ENCODE measurements at places on chromosomes 4 and X.

GRCh38 chr4:171588051-171588545, 225.1 kb upstream of the GALNTL6 start:
- peak; percentile 45 for DNase-seq

DNA sequence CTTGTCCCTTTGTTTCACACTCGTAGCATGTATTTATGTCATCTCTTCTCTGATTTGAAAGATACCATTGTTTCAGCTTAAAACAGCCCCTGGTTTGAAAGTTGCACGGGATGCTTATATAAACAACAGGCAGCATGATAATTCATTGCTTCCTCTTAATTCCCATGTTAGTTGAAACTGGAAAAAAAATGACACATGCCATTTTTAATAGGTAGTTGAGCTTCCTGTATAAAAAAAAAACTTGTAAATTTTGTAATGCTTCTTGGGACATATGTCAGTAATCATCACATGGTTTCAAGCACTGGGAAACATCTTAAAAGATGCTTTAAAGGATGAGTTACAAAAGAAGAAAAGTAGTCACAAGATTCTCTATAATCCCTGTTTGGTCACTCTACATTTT, 243.0 kb downstream of the PALLD start:
- DNase-seq = no peak

GRCh38 chr4:2858451-2859217, 15.0 kb downstream of the ADD1 start:
- DNase-seq = no peak

DNA sequence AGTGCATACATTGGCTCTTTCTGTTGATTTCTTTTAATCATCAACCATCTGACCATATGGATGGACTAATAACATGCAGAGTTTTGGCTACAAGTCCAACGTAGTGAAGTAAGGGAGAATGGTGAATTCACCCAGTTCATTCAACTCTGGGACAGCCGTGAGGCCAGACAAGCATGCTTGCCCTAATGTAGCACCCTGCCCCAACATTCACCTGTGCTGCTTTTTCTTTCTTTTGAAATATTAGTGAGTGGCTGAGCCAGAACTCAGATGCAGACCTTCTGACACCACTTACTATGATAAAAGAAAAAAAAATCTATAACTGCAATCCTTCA, 17.5 kb downstream of the ARSJ start:
- no peak for DNase-seq

GRCh38 chr4:40335525-40335894, 377 bp downstream of the CHRNA9 start:
- DNase-seq = no peak

DNA sequence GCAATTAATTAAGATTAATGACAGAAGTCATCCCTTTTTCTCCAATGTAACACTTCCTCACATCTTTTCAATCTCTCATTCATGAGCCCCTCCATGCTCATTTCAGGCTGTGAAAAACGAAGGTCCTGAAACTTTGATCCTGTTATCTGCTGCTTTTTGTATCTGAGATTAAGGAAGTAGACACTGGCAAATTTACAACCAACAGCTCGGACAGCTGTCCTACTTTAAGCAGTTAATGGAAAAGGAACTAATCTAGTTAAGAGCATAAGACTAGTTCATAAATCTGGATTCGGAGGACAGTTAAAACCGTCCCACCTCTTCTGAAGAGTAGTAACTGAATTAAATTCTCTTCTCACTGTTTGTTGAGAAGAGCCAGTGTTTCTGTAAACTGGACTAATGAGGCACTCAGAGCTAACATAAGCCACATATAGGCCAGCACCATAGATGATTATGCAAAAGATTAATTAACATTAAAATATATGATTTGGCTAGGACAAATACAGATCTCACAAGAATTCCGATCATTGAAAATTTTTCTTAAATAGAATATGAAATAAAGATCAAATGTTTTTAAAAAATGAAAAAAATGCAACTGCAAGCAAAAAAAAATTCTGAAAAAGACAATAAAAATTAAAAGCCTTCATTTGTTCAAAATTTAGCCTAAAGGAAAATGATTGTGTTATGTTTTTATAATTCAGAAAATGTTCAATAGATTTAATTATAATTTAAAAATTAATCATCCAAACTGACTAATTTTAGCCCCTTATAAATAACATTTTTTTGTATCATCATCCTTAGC, 114.4 kb downstream of the ANTXR2 start:
- DNase-seq = no peak

DNA sequence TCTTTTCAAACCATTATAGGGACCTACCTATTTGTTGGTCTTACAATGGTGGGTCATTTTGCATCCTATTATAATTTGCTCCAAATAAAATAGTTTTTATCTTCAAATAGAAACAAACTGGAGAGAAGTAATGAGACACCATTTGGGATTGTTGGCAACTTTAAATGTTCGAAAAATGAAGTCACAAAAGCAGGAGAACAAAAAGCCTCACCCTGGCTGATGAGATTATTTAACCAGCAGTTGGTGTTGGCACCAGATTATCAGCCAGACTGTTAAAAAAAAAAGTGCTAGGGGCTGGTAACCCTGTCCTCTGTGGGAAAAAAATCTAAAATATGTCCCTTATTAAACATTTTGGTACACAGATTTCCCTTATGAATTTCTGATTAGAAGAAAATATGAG, 100.3 kb downstream of the DCK start:
- DNase-seq = no peak

DNA sequence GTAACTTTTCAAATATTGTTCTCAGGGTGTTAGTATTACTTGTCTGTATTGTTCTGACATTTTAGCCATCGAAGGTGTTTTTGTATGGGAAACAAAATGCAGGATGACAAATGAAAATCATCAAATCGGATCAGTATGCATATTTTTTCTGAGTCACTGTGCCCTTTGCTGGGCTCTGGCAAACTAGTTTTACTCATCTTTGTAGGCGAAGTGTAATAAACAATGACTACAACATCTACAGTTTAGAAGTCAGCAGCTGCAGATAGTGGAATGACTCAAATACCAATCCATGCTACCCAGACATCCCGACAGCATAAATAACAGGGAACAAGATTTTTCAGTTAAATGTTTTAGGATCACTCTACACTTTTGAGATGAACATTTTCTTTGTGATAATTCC, 557.3 kb upstream of the TENM3 start:
- no peak for DNase-seq

GRCh38 chr4:77817304-77818072, 1.7 kb downstream of the CNOT6L start:
- no peak for DNase-seq

- no peak for DNase-seq
Observed at GRCh38 chr4:6404611-6405396, 67.6 kb downstream of the PPP2R2C start.

- no peak for DNase-seq
Observed at GRCh38 chr4:53654300-53654758, 63.0 kb upstream of the LNX1 start.

DNA sequence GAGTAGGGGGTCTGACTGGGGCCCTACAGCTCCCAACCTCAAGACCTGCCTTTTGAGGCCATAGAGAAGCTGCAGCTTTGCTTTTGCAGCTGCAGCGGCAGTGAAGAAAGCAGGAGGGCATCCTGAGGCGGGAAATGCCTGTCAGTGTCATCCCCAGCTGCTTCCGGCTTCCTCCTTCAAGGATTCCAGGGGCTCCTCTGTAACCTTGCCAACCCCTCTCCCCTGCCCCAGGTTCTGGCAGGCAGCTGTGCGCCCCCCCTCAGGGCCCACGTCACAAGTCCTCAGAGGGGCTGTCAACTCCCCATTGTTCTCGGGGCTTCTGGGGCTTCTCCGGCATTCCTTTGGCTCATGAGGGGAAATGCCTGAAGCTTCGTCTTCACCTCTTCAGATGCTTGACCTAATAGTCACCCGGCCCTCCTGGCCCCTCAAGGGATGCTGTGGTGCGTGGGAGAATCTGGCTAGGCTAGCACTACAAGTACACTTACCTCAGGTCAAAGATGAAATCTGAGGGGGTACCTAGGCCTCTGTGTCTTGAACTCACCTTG, 31.9 kb downstream of the APLN start:
- no peak for DNase-seq

- no peak for DNase-seq
Observed at GRCh38 chr4:83906561-83906960, 370.7 kb downstream of the GPAT3 start.

GRCh38 chrX:154508384-154508745, 7.7 kb downstream of the FAM3A start:
- DNase-seq = no peak

DNA sequence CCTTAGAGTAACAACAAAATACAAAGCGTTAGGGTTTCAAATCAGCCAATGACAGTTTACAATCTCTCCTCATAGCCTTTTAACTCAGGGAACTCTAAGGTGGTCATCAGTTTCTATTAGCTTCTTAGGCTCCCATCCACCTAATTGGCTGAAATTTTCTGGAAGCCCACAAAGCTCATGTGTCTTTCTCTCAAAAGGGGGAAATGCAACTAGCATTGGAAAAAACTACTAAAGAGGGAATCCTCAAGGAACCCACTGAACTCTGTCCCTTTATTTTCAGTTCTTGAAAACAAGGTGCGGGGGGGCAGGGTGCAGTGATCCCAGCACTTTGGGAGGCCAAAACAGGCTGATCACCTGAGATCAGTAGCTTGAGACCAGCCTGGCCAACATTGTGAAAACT, 56.4 kb downstream of the PDGFC start:
- DNase-seq = no peak

GRCh38 chrX:105038672-105039328, 181.7 kb downstream of the TEX13A start:
- no peak for DNase-seq

DNA sequence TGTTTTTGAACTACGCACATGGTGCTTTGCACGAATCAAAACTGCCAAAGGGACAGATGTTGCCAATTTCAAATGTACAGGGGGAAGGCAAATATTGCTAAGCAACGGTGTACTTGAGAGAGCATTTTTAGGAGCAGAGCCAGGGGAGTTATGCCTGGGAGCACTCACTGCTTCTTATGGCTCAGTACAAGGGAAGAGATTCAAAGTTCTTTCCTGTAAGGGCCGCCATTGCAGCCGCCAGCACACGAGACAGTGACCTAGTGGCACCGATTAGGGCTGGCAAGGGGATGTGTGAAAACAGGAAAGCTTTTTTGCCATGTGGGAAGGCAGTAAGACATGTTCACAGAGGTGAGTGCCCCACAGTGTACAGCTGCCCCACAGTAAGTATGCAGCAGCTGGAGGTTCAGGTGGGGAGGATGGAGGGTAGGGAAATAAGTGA, 133.8 kb downstream of the AFF1 start:
- peak; percentile 77 for DNase-seq

DNA sequence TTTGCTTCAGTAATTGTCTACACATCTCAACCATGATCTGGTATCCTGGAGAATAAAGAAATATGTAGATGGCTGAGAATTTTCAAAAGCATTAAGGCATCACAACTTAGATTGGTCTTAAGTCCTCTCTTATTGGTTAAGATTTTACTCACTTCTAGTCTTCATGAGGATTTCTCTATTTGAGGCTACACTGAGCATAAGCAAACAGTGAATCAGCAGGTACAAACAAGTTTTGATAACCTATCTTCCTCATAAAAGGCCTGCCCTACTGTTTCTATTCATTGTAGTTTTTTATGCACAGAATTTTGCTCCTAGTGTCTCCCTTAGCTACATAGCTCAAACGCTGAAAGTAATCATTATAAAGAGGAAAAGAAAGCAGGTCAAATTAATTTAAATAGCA, 460.7 kb upstream of the RPS6KA3 start:
- DNase-seq = no peak

- DNase-seq = no peak
Observed at GRCh38 chrX:14963447-14964236, 90.4 kb downstream of the MOSPD2 start.

GRCh38 chrX:40411340-40412111, 169.2 kb upstream of the ATP6AP2 start:
- DNase-seq = no peak

GRCh38 chr4:130210864-130211263, 1114.9 kb downstream of the C4orf33 start:
- DNase-seq = no peak

- no peak for DNase-seq
Observed at GRCh38 chr4:112752061-112752460, 115.1 kb downstream of the LARP7 start.

DNA sequence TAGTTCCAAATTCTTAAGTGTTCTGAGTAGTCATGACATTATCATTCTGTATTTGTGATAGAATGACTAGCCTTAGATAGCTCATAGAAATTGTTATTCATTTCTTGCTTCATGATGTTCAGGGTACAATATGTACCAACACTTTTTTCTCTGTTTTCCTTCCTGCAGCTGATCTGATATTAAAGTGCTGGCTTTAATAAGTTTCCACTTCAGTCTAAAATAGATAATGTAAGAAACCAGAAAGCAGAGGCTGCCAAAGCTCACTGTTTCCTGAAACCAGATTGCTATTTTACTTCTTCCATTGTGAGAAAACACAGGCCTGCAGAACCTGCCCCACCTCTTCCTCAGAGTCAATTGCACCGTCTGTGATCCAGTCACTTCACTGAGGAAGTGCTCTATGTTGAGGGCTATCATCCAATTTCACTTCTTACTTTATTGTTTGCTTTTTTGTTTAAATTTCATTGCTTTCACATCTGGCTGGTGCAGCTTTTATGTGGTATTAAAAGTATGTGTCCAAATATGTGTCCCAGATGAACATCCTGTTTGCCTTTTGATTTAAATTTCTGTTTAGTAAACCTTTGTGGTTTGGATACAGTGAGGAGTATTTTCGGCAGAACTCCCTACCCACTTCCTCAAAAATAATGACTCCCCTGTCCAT, 652.1 kb downstream of the ANKRD50 start:
- no peak for DNase-seq

DNA sequence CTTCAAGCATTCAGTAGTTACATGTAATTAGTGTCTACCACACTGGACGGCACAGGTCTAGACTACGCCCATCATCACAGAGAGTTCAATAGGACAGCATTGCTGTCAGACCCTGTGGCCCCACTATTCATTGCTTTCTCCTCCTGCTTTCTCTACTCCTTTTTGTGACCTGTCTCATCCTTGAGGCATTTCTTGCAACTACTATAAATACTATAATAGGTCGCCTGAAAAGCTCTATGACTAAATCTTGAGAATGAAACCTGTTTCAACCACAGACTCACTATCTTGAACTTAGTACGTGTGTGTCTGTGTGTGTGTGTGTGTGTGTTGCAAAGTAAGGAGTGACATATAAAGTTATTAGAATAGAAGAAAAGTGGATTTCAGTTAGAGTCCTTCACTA, 252.9 kb upstream of the KLF3 start:
- no peak for DNase-seq

GRCh38 chrX:46140272-46140671, 404.9 kb downstream of the ZNF674 start:
- no peak for DNase-seq

- DNase-seq = no peak
Observed at GRCh38 chrX:43961699-43962098, 11.5 kb downstream of the NDP start.

DNA sequence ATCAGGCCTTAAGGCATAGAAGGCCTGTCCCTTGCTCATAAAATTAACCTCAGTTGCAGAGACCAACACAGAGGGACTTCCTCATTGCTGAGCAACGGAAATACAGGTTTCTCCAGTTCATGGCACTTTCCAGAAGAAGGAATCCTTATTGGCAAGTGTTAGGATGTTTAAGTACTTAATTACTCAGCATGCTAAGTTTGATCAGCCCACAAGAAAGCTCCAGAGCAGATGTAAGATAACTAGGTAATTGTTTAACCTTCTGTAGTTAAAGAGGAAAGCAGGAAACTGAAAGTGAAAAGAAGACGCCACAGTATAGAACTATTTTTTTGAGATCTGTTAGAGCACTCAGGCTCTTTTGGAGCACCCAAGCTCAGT, 33.5 kb downstream of the SMS start:
- no peak for DNase-seq

Measured in NCI-H1436 treated with DMSO at 0.1 percent for 48 hours (cell line).